Urinary bladder (tissue), 4 donors: ENCODE measurements at places on chromosomes 5 and 9. TPM values are rescaled to one million over a fixed set of nuclear protein-coding genes. Genes with fewer than 3 reads are reported as not detected.

DNA sequence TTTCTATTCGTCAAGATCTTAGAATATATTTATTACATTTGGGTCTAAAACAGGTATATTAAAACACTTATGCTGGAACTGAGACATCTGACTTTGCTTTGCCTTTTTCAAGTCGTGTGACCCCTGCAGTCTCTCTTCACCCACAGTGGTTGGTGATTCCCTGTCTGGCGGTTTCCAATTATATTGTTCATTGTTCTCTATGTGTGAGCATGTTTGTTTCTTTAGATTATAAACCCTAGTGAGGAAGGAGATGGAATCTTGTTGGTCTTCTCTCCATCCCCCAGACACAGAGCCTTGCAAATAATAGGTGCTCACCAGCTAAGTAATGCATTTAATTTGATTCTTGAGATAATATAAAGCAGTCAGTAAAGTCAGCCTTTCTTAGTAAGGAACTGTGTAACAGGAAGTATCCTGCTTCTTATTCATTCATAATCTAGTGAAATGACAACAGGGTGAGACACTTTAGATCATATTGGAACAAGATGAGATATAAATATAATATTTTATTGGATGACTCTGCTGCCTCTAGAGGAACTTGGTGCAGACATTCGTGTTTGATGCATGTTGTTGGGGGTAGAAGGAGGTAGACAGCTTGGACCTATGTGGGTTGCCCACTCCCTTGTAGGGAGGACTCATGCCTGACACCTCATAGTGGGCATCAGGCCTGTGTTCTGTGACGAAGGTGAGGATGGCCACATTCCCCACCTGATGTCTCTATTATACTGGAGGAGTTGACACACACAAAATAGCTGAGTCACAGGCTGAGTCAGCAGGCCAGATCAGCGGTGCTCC is 88.1 kb downstream of the FGF1 start:
- no peak for DNase-seq

Gene C6
- 1.1 TPM for total RNA-seq

Gene PLEKHG4B
- 3.7 TPM for total RNA-seq

Gene DMGDH
- total RNA-seq: 3.1 TPM

Gene FOXD4L3
- not detected for total RNA-seq

DNA sequence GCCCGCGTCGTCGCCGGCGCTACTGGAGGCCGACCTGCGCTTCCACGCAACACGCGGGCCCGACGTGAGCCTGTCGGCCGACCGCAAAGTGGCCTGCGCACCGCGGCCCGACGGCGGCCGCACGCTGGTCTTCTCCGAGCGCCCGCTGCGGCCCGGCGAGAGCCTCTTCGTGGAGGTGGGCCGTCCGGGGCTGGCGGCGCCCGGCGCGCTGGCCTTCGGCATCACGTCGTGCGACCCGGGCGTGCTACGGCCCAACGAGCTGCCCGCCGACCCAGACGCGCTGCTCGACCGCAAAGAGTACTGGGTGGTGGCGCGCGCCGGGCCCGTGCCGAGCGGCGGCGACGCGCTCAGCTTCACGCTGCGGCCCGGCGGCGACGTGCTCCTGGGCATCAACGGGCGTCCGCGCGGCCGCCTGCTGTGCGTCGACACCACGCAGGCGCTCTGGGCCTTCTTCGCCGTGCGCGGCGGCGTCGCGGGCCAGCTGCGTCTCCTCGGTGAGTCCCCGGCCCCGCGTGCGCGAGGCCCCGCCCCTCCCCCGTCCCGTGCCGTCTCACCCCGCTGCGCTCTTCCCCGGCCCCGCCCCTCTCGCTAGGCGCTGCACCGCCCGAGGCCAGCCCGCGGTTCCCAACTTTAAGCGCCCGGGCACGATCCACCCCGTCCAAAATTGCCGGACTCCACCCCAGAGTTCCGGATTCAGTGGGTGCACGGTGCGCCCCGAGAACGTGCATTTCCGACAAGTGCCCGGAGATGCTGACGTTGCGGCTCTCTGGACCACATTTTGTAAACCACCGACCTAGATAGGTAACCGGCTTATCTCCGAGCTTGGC is 42.8 kb downstream of the NEURL1B start:
- no peak for DNase-seq

DNA sequence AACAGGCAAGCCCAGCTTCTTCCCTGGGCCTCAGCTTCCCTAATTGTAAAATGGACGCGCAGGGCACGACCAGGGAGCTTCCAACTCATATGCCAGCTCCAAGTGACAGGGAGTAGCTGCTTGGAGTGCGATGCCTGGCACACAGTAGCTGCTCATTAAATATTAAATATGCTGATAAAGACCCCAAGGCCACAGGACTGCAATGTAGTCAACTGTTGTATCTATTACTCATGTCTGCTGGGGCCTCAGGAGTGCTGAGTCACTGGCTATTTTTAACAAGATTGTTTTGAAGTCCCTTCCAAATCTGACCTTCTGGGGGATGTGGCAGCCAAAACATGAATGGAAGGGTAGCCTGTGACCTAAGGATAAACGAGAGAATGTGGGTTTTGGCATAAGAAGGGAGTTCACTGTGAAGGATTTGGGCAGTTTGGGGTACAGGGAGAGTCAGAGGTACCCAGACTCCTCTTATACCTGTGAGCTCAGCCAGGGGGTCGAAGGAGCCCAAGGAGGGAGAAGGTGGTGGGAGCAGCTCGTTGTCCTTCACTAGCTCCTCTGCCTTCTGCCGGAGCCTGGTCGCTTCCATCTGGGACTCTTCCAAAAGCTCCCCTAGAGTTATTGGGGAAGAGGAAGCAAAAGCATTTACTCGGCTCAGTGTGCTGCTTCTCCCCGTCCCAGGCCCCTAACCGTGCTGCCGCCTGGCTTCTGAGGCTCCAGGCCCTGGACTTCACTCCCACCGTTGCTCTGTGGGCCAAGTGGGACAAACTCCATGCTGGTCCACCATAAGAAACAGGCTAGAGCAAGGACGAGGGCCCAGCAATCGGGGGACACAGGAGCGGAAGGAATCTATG is 17.5 kb downstream of the TNIP1 start:
- DNase-seq: no peak
